ENCODE measurements at places on chromosomes 1 and 21.

DNA sequence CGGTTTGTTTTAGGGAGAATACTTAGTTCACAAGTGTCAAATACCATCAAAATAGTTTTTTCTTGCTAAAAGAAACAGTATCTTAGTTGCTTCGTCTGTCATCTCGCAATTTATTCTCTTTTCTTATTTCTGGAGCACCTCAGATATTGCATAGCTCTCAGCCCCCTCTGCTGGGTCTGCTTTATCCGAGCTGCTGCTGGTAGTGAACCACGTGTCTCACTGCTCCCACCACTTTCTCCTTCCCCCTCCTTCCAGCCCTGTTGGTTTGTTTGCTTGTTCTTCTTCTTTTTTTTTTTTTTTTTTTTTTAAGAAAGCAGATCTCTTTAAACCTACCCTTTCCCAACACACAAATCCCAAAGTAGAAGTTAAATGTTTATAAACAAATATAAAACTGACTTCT, 170.8 kb downstream of the EDEM3 start:
- DNase-seq: no peak

GRCh38 chr1:161021165-161021969, 415 bp upstream of the F11R start:
- peak; percentile 90 for DNase-seq

GRCh38 chr1:1942753-1943656, 23.9 kb upstream of the TMEM52 start:
- no peak for DNase-seq

GRCh38 chr1:81443288-81443687, 357.4 kb upstream of the ADGRL2 start:
- no peak for DNase-seq

Data from GM19239 (cell line).